T47D (cell line): ENCODE measurements at places on chromosomes 2 and 18.

- DNase-seq: no peak
These were observed 96.2 kb downstream of the MEIS1 start for GRCh38 chr2:66531155-66531554.

DNA sequence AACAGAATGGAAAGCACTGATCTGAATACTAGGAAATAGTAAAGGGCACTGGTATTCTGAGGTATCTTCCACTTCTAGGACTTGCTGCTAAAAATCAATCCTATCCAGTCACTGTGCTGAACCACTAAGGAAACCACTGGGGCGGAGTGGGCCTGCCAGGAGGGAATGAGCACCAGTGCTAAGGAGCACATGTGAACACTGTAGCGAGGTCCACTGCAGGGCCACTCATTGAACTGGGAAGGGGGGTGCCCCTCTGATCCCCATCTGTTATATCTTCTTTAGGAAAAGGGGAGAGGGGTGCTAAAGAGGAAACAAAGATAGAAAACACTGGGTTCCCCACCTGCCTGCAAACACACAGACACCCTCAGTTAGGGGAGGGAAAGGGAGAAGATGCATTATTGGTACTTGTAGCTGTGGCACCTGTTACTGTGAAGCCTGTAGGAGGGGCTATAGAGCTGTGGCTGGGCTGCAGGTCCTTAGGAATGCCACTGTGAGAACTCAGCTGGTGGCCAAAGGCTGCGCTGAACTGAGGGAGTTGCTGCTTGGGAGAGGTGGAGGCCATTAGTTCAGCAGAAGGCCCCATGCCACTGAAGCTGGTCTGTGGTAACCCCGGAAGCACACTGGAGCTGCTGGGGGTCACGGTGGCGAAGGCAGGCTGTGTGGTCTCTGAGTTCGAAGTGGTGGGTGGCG is 81.8 kb downstream of the INO80D start:
- DNase-seq: peak; percentile 42

DNA sequence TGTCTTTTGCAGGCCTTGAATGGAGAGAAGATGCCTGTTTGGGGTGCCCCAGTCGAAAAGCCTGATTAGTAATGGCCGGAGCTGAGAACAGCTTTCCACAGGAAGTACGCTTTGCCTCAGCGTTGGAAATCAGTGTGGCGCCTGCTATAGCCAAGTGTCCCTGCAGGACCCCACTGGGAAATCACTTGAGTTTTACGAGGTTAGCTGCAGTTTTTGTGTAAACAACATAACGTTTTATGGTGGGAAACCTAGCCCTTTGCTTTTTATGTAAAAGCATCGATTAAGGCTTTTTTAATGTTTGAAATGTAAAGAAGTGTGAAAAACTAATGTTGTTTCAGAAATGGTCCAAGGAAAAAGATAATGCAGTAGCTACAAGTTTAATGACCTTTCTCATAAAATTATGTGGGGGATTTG is 234.2 kb downstream of the TTC32 start:
- no peak for DNase-seq

DNA sequence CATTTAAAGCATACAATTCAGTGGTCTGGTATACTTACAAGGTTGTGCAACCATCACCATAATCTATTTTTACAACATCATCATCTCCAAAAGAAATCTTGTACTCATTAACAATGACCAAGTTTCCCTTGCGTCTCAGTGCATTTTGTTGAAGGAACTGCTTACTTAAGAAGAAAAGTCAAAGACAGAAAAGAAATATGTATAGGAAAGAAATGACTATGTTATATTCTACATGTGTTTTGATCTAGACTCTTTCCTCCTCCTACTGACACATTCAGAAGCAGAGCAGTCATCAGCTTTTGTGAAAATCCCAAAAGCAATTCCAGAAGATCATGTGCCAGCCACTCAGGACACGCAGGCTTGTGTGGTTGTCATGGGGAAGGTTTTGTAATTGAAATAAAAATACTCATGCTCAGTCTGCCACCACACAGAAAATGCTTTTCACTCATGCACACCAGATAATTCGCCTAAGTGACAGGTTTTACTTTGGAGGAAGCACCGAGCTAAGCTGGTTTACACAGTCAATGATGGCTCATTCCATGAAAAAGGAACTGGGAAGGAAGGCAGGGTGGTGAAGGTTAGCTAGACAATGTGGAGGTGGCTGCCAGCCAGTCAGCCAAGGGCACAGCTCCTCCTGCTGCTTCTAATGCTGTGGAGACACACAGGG is 158.5 kb upstream of the REV1 start:
- DNase-seq: peak; percentile 35

DNA sequence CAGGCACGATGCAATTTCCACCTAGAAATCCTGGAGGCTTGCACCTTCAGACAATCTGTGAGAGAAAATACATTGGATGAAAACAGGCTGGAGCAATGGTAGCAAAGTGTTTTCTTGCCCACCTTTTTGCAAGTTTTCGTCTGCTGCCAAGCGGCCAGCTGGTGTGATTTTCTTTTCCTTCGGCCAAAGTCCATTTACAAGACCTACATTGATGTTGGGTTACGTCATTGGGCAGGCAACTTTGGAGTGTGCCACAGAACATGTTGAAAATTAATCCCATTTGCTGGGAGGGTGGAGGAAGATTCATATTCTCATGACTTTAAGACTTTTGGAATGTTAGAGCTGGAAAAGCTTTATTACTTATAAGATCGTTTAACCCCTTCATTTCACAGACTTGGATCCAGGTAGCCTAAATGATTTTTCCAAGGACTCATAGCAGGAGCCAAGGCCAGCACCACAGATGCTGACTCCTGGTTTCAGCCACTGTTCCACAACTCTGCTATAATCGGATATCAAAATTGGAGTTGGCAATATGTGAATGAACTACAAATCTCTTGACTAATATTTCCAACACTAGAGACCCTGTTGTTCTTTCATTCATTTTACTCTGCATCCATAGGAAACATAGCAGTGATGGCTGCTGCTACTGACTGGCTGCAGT is 352.1 kb downstream of the RND3 start:
- DNase-seq: no peak

DNA sequence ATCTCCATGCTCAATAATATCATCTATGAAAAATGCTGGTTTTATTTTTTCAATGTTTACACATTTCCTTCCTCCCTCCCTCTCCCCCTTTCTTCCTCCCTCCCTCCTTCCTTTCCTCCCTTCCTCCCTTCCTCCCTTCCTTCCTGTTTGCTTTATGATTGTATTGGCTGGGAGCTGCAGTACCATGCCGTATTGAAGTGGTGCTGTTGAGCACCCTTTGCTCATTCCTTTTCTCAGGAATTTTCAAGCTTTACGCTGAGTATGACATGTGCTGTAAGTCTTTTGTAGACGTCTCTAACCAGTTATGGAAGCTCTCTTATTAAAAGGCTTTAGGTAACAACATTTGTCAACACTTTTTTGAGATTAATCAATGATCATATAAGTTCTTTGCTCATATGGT is 100.4 kb downstream of the SNTG2 start:
- peak; percentile 38 for DNase-seq

DNA sequence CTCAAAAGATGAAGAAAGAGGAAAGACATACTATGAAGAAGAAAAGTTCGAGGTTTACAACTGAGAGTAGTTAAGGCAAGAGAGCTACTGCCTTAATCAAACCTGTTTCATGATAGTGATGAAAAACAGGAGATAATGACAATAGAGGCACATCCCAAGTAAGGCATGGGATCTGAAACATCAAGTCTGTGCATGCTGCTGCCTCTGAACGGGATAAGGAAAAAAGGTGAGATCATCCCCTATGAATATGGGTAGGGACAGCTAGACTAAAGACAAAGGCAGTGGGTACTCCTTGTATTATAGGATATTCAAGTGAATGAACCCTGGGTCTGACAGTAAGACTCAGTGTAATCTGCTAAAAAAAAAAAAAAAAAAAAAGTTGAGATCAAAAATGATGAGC is 3.0 kb downstream of the EXOC6B start:
- DNase-seq: no peak

DNA sequence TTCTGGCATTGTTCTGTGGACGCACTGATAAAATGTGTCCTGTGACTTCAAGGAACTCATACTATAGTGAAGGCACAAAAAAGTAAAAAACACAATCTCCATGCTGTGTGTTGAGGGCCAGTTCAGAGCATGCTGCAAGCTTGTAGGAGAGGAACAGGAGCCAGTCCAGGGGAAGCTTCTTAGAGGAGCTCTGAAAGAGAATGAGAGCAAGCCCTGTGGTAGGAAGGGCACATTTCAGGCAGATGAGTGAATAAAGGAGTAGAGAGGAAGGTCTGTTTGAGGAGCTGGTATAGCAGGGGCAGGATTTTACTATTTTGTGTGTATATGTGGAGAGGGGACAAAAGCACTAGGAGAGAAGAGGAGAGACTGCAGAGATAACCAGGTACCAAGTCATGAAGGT is 478.3 kb downstream of the ZEB2 start:
- DNase-seq: no peak

DNA sequence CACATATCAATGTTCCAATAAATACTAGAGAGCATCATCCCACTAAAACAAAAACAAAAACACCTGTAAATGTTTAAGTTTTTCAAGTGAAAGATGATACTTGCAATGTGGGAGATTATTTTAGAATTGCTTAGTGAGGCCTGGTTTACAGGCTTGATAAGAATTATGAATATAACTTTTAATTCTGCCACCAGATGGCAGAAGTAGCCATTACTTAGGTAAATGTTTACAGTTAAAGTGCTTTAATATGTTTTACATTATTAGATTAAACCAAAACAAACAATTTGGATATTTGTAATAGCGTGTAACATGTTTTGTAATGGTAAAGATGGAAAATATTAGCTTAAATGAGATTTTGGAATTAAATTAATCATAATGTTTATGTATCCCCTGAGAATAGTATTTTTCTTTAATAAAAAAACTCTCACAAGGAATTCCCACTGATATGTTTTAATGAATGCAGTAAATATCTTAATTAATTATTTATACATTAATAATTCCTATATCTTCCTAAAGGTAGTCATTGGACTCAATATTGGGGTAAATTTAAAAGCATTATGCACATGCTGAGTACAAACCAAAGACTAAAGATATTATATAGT is 522.0 kb downstream of the SPAG16 start:
- peak; percentile 39 for DNase-seq

- no peak for DNase-seq
These were observed 1.7 kb downstream of the APOB start for GRCh38 chr2:21041943-21042707.

- peak; percentile 80 for DNase-seq
These were observed 779 bp downstream of the DGKD start for GRCh38 chr2:233354971-233355574.

GRCh38 chr2:24432121-24432520 is 58.9 kb upstream of the NCOA1 start:
- no peak for DNase-seq

- DNase-seq: no peak
These were observed 86.5 kb upstream of the FAM117B start for GRCh38 chr2:202548240-202548639.

DNA sequence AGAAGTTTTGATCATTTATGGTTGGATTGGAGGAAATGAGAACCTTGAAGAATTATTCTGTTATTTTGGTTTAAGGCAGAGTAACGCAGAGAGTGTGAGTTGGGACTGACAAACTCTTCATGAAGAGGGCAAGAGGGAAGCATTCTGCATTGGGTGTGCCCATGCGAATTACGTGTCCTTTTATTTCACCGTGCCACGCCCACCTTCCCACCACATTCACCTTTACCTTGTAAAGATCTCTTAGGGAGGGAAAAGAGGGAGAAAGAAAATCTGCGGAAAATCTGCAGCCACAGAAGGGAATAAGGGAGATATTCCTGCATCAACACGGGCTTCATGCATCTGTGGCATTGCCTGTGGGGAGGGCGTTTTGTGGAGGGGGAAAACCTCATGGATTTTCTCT is 31.8 kb downstream of the SLC9A4 start:
- DNase-seq: no peak

DNA sequence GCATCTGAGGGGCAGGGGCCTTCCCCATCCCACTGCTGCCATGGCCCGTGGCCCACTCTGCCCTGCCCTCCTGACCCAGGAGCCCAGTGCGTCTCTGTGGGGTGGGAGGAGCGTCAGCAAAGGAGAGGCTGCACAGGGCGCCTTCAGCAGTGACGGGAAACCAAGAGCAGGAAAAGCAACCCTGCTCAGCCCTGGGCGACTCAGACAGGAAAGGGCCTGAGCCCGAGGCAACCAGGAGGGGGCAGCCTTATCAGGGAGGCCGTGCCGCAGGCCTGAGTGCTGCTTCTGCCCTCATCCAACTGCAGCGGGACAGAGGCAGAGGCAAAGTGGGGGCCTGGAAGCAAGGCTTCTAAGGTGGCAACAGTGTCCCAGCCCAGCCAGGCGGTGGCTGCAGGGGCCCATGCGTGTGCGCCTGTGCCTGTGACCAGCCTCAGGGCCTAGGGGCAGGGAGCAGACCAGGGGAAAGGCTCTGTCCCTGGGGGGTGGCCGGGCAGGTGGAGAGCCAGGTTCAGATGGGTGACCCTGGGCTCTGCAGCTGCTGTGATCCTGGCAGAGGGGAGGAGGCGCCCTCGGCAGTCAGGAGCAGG is 23.3 kb upstream of the ALPI start:
- no peak for DNase-seq

GRCh38 chr2:85340034-85340892 is 12.5 kb upstream of the TGOLN2 start:
- no peak for DNase-seq

DNA sequence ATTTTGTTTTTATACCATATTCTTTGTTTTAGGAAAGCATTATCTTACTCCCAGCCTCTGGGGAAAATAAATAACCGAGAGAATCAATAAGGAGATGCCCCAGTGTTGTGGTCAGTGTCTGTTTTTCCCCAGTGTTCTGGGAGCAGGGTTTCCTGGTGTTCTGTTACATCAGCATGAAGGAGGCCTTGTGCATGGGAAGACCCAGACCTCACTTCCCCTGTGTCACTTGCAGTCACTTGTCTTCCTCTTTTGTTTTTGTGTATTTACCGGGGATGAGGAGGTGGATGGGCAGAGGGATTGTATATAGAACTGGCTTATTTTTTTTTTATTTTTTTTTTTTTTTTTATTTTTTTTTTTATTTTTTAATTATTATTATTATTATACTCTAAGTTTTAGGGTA is 45.0 kb upstream of the MGAT5 start:
- DNase-seq: no peak

- no peak for DNase-seq
These were observed 435.7 kb downstream of the ZEB2 start for GRCh38 chr2:144084114-144084661.

DNA sequence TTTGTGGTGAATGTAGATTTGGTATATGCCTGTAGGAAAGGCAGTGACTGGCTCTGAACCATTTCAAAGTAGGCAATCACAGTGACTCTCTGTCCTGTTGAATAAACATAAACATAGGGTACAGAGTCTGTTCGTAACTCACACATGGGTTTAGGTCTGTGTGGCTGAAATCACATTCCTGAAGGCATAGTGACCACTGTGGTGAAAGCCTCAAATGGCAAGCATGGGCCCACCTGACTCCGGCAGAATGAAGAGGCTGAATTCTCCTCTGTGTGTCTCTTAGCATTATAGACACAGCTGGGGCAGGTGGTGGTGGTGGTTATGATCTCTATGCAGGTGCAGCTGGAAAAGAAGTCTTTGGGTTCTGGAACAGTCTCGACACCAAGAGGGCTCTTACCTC is 61.2 kb downstream of the ITGA6 start:
- no peak for DNase-seq

- DNase-seq: no peak
These were observed 251.6 kb downstream of the TWIST2 start for GRCh38 chr2:239099474-239099873.

GRCh38 chr2:25279091-25279651 is 62.6 kb downstream of the DNMT3A start:
- no peak for DNase-seq
